NCI-H187 (cell line): ENCODE measurements at places on chromosomes 12 and 14.

GRCh38 chr12:54420766-54421144 lies 1.7 kb upstream of the ITGA5 start:
- no peak for DNase-seq

DNA sequence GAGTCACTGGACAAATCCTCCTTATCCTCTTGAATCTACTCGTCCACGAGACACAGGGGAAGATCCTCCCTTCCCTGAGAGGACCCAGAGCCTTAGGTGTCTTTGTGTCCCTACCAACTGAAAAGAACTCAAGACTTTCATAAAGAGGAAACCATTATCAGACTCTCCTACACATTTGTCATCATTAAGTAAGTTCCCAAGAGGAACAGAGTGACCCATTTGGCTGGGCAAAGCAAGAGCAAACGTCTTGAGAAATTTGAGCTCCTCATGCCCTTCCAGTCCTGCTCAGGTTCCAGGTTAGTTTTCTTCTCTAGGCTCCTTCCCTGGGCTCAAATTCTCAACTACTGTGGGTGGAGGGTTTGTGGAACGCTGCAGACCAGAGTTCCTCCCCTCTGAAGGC lies 5.7 kb downstream of the MLF2 start:
- DNase-seq, result no peak

DNA sequence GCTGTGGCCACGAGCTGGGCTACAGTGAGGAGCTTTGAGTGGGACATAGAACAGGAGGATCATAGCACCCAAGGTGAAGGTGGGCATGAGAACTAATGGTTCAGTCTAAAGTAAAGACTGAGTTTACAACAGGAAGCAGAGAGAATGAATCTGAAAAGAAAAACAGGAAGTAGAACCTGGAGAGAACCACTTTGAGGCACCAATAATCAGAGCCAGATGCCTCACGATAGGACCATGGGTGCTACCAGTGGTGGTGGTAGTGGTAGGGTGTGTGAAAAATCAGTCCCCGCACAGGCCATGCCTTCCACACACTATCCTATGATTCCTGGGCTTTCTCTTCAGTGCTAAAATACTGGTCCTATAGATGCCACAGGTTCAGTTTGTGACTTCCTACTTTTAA lies 293.6 kb downstream of the AKAP6 start:
- no peak for DNase-seq

DNA sequence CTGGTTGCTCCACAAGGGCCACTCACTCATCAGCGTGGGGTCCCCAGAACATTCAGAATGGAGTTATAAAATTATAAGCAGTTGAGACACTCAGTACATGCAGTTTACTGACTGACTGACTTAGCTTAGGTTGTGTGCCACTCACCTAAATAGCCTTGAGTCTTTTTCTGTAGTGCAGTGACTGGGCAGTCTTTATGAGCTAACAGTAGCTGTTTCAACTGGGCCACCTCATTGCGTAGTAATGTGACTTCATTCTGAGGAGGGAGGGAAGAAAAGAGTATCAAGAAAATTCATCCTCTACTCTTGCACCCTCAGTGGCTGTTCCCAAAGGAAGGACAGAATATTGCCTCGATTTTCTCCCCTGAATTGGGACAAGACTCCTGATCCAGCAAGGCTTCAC lies 15.8 kb upstream of the NPFF start:
- no peak for DNase-seq

GRCh38 chr12:54566792-54567191 lies 17.4 kb downstream of the PDE1B start:
- no peak for DNase-seq

GRCh38 chr12:10260927-10261326 lies 46.7 kb upstream of the KLRD1 start:
- no peak for DNase-seq
